SJSA1 (cell line): ENCODE measurements at places on chromosomes 5 and 9. TPM values are rescaled to one million over a fixed set of nuclear protein-coding genes. Genes with fewer than 3 reads are reported as not detected.

DNA sequence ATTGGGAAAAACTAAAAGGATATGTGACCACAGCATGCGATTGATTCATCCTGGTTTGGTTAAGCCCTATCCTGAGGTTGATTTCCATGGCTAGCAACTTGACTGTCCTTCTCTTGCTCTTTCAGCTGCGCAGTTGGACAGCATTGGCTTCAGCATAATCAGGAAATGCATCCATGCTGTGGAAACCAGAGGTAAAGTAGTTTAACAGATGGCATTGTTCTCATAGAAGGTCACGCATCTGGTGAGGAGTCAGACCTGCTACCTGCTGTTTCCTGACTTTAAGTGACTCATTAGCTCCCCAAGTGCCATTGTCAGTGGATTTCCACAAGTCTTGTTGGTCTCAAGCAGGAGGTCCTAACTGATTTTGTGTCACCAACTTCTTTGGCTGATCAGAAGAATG is 266.9 kb downstream of the ARHGAP26 start:
- DNase-seq, result no peak

GRCh38 chr9:19555214-19555613 is 146.4 kb downstream of the ACER2 start:
- DNase-seq, result no peak

- no peak for DNase-seq
Observed at GRCh38 chr5:137622850-137623249, 113.0 kb downstream of the KLHL3 start.

The RNF208 gene
- not detected in 2 replicates for total RNA-seq

GRCh38 chr5:172497591-172498255 is 43.4 kb upstream of the SH3PXD2B start:
- peak; percentile 35 for DNase-seq

The ANKRD18B gene
- not detected in 2 replicates for total RNA-seq

DNA sequence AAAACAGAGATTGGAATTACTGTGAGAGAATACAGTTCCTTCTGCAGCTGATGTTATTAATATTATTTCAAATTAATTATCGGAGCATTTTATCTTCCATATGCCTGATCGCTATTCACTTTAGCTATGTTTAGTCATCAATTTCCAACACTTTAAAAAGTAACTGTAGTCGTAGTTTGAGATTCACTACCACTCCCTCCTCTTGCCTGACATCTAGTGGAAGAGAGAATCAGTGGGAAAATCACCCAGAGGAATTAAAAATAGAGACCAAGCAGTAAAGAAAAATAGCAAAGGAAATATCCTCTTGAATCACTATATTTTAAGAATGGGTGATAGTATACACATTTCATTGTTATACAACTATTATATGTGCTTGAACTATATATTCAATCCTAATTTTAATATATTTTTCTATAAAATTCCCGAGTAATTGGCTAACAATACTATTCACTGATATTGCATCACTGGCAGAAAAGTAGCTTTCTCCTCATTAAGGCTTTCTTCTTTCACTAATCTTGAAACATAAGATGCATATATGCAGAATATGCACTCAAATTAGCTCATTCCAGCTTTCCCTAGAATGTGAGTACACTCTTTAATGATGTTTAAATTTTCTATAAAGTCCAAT is 708.7 kb downstream of the CDH9 start:
- no peak for DNase-seq
